Activated T-helper 2 cell treated with anti-CD3 and anti-CD28 coated beads, Interferon-gamma antibody, Interleukin-2, Interleukin-4, amounts not matched to agents 10 μg/mL and 5 μg/mL and 100 μg/mL, durations not matched to agents 14 hours and 24 hours and 36 hours (primary cell): ENCODE measurements at places on chromosomes 1 and 21.
A peak's percentile ranks its signal among the peaks of the same experiment; 100 is the strongest.

GRCh38 chr1:18953731-18954231 lies 2.7 kb downstream of the IFFO2 start:
- no peak for DNase-seq

DNA sequence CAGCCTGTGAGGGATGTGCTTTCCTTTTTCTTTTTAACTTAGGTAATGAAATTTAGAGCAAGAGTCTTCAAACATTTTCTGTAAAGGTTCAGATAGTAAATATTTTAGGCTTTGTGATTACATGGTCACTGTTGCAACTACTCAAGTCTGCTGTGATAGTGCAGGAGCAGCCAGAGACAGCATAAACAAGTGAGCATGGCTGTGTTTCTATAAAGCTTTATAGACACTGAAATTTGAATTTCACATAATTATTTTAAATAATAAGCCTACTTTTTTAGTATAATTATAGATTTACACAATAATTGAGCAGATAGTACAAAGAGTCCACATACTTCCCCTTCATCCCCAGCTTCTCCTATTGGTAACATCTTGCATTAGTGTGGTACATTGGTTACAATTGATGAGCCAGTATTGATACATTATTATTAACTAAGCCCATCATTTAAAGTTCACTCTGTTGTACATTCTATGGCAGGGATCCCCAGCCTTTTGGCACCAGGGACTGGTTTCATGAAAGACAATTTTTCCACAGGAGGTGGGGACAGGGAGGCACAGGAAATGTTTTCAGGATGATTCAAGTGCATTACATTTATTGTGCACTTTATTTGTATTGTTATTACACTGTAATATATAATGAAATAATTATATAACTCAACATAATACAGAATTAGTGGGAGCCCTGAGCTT lies 3.0 kb downstream of the ATF6 start:
- no peak for DNase-seq

DNA sequence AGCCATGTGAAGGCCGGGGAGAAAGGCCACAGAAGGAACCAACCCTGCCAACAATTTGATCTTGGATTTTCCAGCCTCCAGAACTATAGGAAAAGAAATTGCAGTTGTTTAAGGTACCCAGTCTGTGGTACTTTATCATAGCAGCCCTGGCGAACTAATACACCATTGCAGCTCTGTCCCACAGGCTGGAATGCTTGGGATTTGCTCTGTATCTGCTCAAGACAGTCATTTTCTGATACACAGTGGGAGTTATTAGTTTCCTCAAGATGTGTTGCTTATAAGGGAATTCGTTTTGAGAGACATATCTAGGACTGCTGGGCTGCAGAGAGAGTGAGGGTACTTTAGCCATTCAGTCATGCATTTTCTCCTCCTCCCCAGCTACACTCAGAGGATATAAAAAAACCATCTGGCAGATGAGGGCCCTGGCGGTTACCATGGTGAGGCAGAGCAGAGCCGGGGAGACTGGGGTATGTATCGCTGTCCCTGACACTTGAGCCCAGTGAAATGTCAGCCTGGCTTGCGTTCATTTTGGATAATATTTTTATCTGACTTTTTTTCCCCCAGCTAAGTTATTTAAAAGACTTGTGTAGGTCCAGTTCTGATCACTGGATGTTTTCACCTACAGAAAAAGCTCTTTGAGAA lies 104.6 kb downstream of the DIRAS3 start:
- no peak for DNase-seq

DNA sequence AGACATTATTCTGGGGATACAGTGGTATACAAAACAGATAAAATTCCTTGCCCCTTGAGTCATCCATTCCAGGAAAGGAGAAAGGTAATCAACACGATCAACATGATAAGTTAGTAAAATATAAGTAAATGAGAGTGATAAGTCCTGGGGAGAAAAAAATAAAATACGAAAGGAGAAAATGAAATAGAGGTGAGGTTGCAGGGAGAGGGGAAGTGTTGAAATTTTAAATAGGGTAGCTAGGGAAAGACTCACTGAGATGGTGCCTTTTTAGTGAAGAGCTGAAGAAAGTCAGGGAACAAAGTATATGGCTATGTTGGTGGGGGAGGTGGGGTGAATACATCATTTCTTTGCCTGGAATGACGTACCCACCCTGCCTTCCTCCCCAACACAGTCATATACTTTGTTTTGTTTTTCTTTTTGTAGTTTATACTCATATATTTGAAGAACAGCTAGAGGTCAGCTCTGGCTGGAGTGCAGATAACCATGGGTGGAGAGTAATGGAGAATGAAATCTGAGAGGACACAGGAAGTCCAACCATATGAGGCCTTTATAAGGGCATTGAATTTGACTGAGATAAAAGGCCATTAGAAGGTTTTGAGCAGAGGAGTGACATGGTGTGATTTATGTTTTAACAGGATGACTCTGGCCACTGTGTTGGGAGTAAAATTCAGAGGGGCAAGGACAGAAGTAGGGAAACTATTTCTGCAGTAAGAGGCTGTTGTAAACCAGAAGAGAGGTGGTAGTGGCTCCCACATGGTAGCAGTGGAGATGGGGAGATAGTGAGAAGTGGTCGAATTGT lies 54.8 kb downstream of the OSBPL9 start:
- DNase-seq, result no peak

DNA sequence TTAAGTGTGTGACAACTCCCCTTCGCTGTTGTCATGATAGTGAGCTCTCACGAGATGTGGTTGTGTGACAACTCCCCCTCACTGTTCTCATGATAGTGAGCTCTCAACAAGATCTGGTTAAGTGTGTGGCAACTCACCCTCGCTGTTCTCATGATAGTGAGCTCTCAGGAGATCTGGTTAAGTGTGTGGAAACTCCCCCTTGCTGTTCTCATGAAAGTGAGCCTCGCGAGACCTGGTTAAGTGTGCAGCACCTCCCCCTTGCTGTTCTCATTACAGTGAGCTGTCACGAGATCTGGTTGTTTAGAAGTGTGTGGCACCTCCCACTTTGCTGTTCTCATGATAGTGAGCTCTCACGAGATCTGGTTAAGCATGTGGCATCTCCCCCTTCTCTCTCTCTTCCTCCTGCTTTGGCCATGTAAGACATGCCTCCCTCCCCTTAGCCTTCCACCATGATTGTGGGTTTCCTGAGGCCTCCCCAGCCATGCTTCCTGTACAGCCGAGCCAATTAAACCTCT lies 25.1 kb upstream of the LSS start:
- peak; percentile 63 for DNase-seq

GRCh38 chr1:52209429-52209828 lies 67.5 kb downstream of the ZFYVE9 start:
- no peak for DNase-seq

- no peak for DNase-seq
Observed at GRCh38 chr1:24805534-24806301, 60.5 kb downstream of the CLIC4 start.

DNA sequence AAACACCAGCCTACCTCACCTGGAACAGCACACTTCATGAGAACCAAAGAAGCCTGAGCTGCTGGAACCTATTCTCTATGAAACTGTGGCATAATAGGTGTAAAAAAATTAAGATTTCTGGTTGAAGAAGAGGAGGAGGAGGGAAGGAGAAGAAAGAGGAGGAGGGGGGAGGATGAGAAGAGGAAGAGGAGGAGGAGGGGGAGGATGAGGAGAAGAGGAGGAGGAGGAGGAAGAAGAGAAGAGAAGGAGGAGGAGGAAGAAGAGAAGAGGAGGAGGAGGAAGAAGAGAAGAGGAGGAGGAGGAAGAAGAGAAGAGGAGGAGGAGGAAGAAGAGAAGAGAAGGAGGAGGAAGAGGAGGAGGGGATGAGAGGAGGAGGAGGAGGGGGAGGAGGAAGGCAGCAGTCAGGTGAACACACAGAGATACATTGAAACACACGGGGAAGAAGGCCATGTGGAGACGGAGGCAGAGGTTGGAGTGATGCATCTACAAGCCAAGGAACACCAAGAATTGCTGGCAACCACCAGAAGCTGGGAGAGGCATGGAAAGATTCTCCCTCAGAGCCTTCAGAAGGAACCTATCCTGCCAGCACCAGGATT lies 8.2 kb downstream of the ACTA1 start:
- no peak for DNase-seq

DNA sequence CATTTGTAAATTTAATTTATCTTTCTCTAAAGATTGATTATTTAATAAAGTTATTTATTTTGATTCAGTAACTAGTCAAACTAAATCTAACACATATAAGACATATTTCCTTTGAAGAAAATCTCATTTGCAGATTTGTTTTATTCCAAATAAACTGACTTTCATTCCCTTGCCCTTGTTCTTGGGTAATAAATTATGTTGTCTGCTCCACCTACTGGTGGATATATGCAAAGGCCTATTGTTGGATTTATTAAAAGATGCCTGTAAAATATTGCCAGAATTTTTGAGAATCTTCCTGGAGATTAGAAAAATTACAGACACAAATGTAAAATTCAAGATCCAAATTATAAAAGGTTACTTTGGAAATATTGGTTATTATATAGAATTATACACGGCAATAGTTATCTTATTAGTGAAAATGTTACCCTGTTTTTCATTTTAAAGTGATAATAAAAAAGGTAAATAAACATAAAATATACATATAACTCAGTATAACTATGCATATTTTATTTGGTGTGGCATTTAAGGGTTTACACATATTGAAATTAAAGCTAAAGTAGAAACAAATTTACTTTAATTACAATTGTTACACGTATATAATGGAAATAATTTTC lies 116.1 kb downstream of the SPATA17 start:
- DNase-seq, result no peak

DNA sequence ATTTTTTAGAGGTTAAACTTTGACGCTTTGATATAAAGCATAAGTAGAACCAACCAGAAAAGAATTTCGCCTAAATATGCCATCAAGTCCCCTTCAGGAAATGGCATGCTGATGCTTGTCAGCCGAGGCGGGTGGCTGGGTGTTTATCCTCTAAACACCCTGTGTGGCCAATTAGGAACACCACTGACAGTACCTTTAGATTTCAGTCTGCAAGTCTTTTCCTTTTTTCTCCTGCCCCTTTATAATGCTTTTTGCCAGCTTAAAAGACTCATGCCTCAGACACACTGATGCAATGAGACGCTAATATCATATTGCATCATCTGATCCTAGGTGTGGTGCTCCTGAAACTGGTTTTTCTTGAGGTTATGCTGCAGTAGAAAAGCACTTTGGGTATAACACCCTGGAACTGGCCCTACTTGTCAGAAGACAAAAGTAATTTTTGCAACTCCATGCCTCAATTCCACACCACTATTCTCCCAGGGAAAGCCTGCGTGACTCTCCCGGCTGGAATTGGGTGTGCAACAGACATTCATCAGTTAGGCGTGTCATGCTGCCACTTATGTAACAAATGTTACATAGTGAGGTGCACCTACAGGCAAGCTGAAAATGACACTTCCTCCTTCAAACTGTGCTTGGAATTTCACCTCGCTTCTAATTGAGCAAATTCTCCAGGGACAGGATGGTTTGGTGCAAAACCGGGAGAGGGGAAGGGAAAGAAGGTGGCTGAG lies 2.0 kb upstream of the RCC2 start:
- no peak for DNase-seq

DNA sequence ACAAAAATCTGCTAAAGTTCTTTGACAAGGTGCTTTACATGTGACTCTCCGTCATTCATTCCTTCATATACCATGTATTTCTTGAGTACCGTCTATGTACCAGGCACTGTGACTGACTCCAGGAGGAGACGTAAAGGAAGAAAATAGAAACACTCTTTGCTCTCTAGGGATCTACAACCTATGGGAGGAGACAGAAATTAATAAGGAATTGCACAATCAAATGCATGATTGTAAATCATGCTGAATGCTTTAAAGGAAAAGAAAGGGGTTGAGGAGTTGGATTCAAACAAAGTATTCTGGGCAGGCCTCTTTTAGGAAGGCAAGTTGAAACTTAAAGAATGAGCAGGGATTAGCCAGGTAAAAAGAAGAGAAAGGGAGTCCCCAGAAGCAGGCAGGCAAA lies 239.1 kb upstream of the FGGY start:
- DNase-seq, result no peak

GRCh38 chr1:184039126-184039525 lies 1.6 kb upstream of the COLGALT2 start:
- DNase-seq, result no peak

GRCh38 chr1:201626629-201627275 lies 87.8 kb downstream of the NAV1 start:
- no peak for DNase-seq
